ENCODE measurements at places on chromosomes 1 and 21.

DNA sequence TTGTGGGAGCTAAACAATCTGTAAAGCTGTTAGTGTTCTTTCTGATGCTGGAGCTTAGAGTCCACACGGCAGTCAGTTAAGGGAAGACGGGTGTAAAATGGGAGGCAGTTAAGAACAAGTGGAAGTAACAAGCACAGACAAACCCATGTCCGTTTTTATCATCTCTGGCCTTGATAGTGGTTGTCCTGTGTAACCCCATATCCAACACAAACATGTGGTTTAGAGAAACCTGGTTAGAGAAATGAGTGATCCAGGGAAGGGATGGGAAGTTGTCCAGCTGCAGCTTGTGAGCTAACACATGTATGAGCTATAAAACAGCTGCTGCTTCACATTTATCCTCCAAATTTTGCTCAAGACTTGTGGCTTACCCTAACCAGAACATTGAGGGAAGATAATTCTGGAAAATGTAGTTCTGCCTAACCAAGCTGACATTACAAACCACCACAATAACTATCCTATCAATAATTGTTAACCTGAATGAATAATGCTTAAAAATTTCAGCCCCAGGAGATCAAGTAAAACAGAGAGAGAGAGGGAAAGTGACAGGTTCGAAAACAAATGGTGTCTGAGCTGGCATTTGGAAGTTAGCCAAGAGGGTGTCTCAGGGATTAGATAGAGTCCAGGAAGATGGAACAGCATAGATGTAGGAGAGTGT lies 10.6 kb upstream of the C1orf162 start:
- no peak overlapping the region for H3K27ac ChIP-seq
- no peaks in the 10 kb centered on the region for H3K36me3 ChIP-seq
- H3K4me1 ChIP-seq = no peaks in the 10 kb centered on the region
- H3K27me3 ChIP-seq = no peaks in the 10 kb centered on the region
- DNase-seq = no peak

- H3K4me3 ChIP-seq = no peak overlapping the region
- no peak overlapping the region for H3K27ac ChIP-seq
- H3K36me3 ChIP-seq = no peaks in the 10 kb centered on the region
- H3K27me3 ChIP-seq = no peaks in the 10 kb centered on the region
- H3K4me1 ChIP-seq = no peaks in the 10 kb centered on the region
These were observed 40.6 kb upstream of the PLA2G5 start for GRCh38 chr1:20029178-20029912.

DNA sequence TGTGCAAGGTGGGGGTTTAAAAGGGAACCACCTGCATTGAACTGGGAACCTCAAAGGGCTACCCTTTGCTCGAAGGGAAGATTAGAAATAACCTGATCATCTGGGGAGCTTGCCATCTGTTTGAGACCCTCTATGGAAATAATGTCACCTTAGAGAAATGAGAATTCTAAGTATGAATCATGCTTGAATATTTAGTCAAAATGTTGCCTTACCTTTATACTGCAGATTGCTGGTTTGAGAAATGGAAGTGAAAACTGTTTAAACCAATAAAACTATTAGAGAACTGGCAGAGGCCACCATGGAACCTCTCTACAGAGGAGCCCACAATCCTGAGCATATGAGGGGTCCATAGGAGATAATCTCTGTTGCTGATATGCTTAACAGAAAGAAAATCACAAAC lies 131.2 kb upstream of the FAM78B start:
- H3K4me3 ChIP-seq = no peak overlapping the region
- no peaks in the 10 kb centered on the region for H3K27me3 ChIP-seq
- H3K27ac ChIP-seq = no peak overlapping the region
- peaks cover 8% of the 10 kb centered on the region for H3K4me1 ChIP-seq
- no peak for DNase-seq

DNA sequence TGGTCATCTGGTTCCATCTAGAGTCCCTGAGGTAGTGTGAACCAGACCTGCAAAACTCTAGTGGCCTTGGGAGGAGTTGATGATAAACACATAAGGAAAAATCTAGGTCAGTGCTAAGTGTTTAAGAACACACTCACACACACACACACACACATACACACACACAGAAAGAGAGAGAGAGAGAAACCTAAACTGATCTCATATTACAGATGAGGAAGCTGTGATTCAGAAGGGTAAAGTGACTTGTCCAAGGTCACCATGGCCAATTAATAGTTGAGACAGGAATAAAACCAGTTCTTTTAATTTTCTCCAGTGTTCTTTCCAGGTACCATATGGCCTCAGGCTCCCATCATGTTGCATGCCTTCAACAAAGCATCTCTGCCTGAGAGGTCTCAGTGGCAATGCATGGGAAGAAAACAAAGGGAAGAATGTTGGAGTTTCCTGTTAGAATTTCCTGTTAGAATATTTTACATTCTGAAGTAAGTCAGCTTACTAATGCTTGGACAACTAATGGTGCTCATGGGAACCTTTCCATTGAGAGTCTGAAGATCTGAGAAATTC lies 77.3 kb upstream of the TSPAN2 start:
- no peaks in the 10 kb centered on the region for H3K36me3 ChIP-seq
- no peaks in the 10 kb centered on the region for H3K27me3 ChIP-seq
- H3K4me1 ChIP-seq = no peaks in the 10 kb centered on the region
- no peak for DNase-seq
- H3K4me3 ChIP-seq = no peak overlapping the region

DNA sequence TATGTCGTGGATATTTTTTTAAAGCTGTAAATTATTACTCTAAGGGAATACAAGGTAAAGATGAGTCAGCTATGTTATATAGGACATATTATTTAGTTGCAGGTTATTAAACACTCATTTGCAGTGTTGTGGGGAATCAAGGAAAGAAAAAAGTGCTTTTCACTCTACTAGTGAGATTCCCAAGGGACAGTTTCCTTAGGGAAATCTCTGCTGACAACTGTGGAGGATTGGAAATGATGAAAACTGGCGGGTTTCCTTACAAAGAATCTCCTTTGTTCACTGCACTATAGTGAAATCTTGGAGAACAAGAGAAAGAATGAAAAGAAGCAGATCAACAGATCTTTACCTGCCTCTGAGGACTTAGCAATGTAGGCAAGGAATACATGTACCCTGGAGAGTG lies 24.5 kb upstream of the TRIM45 start:
- no peaks in the 10 kb centered on the region for H3K36me3 ChIP-seq
- H3K4me3 ChIP-seq = no peak overlapping the region
- H3K27ac ChIP-seq = no peak overlapping the region
- H3K27me3 ChIP-seq = no peaks in the 10 kb centered on the region

GRCh38 chr21:33022489-33022827 lies 3.3 kb upstream of the OLIG2 start:
- H3K27me3 ChIP-seq = peaks cover 100% of the 10 kb centered on the region
- peaks cover 31% of the 10 kb centered on the region for H3K4me1 ChIP-seq
- H3K36me3 ChIP-seq = no peaks in the 10 kb centered on the region
- peak overlapping the region; percentile 21 for H3K4me3 ChIP-seq
- DNase-seq = no peak

GRCh38 chr1:970973-971730 lies 4.9 kb downstream of the PLEKHN1 start:
- H3K27me3 ChIP-seq = peaks cover 100% of the 10 kb centered on the region
- H3K36me3 ChIP-seq = no peaks in the 10 kb centered on the region
- no peak overlapping the region for H3K4me3 ChIP-seq
- H3K4me1 ChIP-seq = peaks cover 4% of the 10 kb centered on the region
- no peak for DNase-seq
- no peak overlapping the region for H3K27ac ChIP-seq

DNA sequence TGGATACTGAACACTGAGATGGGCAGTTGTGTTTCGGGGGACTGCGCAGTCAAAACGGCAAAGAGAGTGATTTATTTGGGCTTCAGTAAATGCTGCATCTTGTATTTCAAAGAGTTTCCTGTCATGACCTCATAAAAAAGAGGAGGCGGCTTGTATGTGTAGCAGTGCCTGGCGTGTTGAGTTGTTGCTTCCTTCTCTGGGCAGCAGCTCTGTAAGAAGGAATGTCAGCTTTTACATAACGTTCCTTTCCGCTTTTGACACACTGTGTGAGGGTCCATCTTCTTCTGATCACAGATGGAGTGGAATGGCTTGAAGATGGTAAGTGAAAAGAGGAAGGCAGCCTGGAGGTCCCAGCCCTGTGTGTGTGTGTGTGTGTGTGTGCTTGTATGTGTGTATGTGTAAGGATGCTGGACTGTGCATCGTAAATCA lies 941 bp downstream of the ELAVL4 start:
- no peak for DNase-seq
- no peak overlapping the region for H3K27ac ChIP-seq
- no peaks in the 10 kb centered on the region for H3K27me3 ChIP-seq

DNA sequence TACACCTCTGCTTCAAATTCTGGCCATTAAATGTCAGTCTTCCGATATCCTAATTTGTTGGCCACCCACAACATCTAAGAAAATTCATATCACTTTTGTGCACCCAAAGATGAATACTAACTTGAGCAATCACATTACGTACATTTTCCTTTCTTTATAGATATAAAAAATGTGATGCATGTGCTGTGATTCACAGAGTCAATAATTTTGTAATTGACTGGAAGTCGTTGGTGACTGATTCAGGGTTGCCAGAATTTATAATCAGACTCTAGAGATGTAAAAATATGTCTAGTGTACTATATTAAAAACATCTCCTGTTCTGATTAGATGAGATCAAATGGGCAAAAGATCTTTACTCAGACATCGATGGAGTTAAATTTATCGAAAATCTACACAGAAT lies 150.0 kb upstream of the KCTD3 start:
- H3K4me3 ChIP-seq = no peak overlapping the region
- H3K27ac ChIP-seq = no peak overlapping the region
- no peaks in the 10 kb centered on the region for H3K4me1 ChIP-seq
- no peak for DNase-seq

GRCh38 chr1:195898924-195899323 lies 709.3 kb downstream of the KCNT2 start:
- H3K4me3 ChIP-seq = no peak overlapping the region
- H3K4me1 ChIP-seq = no peaks in the 10 kb centered on the region
- H3K27me3 ChIP-seq = no peaks in the 10 kb centered on the region
- no peak for DNase-seq

GRCh38 chr1:18262726-18263125 lies 155.1 kb downstream of the IGSF21 start:
- H3K4me3 ChIP-seq = no peak overlapping the region
- H3K27ac ChIP-seq = no peak overlapping the region
- H3K36me3 ChIP-seq = no peaks in the 10 kb centered on the region
- peaks cover 21% of the 10 kb centered on the region for H3K4me1 ChIP-seq
- H3K27me3 ChIP-seq = no peaks in the 10 kb centered on the region
- DNase-seq = peak; percentile 50

DNA sequence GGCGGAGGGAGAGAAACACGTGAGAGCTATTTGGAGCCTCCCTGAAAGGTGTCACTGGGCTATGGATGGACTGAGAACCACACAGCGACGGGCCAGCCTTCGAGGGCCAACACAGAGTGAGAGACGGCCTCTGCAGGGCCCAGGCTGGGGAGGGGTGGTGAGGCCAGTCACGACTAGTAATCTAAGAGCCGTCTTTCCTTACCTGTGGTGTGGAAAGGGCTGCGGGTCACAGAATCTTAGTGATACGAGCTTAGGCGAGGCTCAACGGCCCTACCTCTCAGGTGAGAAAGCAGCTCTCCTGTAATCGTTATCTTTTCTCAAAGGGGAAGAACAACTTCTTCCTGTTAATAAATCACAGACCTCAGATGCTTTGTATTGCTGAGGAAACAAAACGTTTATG lies 33.4 kb upstream of the COX20 start:
- H3K4me1 ChIP-seq = no peaks in the 10 kb centered on the region
- H3K27ac ChIP-seq = no peak overlapping the region
- no peak overlapping the region for H3K4me3 ChIP-seq
- no peak for DNase-seq

- no peak overlapping the region for H3K27ac ChIP-seq
- DNase-seq = no peak
- no peaks in the 10 kb centered on the region for H3K36me3 ChIP-seq
- H3K4me3 ChIP-seq = no peak overlapping the region
- H3K27me3 ChIP-seq = no peaks in the 10 kb centered on the region
These were observed 635.7 kb downstream of the KIF26B start for GRCh38 chr1:245790441-245790840.

- no peak overlapping the region for H3K4me3 ChIP-seq
- H3K36me3 ChIP-seq = no peaks in the 10 kb centered on the region
- H3K4me1 ChIP-seq = peaks cover 15% of the 10 kb centered on the region
- H3K27ac ChIP-seq = no peak overlapping the region
- no peaks in the 10 kb centered on the region for H3K27me3 ChIP-seq
These were observed 146.1 kb upstream of the VANGL1 start for GRCh38 chr1:115495625-115496024.

GRCh38 chr1:87362063-87362833 lies 33.6 kb downstream of the LMO4 start:
- H3K27ac ChIP-seq = no peak overlapping the region
- H3K4me3 ChIP-seq = no peak overlapping the region
- H3K27me3 ChIP-seq = no peaks in the 10 kb centered on the region
- H3K4me1 ChIP-seq = no peaks in the 10 kb centered on the region
- no peaks in the 10 kb centered on the region for H3K36me3 ChIP-seq
